D341Med (cell line): ENCODE measurements at places on chromosomes 7 and 10.
A peak's percentile ranks its signal among the peaks of the same experiment; 100 is the strongest.

- no peak for DNase-seq
These were observed 26.1 kb downstream of the NOM1 start for GRCh38 chr7:156975620-156976019.

- DNase-seq, result no peak
These were observed 43.6 kb upstream of the DPYSL4 start for GRCh38 chr10:132143162-132143561.

GRCh38 chr10:88840104-88840503 lies 11.5 kb downstream of the ANKRD22 start:
- DNase-seq, result no peak

DNA sequence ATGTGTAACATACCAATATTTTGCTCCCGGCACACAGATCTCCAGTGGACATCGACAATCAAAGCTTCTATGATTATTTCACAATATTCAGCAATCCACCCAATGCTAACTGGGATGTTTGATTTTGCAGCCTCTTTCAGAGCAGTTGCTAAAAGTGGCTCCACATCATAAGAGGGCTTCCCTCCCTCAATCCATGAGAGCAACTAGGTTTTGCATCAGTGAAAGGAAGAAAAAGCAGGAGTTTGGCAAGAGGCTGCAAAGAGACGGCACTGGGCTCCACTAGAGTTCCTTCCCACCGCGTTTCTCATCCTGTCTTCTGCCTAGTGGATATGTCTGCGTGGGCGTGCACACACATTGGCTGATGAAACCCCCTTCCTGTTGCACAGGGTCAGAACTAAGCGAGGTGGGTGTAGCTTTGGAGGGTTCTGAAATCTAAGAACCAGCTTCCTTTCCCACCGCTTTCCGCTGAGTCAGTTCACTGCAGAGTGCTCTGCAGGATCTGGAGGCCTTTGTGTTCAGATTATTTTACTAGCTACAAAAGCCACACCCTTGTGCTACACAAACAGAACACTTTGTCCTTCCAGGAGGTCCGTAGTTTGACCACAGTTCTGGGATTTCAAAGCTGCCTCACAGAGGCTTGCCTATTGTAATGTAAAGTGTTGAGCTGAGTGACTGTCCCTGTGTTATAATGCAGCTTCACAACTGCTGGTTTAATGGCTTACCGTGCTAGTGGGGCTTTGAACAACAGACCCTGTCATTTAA lies 28.1 kb downstream of the ARL4A start:
- DNase-seq, result no peak

DNA sequence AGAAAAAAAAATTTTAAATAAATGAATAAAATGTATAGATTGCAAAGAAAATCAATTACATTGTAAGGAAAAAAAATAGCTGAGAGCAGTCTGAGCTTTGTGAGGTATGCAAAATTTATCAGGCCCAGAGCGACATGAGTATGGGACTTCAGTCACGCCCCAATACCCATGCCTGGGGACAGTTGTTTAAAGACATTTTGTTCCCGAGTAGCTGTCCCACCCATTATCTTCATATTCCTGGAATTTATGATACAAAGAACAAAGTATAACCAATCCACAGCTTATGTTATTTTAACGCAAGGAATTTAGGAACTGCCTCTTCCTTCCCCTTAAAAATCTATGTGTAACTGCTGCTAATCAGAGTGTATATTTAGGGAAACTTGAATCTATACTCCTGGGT lies 1.6 kb upstream of the PON2 start:
- DNase-seq, result no peak

GRCh38 chr10:121375172-121375571 lies 223.1 kb downstream of the FGFR2 start:
- no peak for DNase-seq

DNA sequence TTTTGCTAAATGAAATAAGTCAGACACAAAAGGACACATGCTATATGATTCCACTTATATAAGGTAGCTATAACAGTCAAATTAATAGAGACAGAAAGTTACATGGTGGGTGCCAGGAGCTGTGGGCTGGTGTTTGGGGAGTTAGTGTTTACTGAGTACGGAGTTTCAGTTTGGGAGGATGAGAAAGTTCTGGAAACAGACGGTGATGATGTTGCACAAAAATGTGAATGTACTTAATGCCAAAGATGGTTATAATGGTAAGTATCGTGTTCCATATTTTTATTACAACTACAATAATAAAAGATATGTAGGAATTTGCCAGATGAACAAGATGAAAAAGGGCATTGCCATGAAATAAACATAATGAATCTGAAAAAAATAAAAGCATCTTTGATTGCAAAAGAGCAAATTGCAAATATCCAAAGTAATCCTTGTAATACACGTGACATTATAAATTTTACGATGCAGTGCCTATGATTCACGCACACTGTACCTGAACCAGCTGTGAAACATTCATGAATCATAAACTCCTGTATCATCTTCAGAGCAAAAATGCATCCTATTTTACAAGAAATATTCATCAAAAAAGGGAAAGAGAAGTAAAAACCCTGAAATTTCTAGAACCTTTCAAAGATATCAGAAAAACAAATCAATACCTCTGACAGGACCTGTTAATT lies 676.7 kb downstream of the PCDH15 start:
- DNase-seq, result no peak

- no peak for DNase-seq
These were observed 887.6 kb downstream of the NRG3 start for GRCh38 chr10:82762641-82763040.

DNA sequence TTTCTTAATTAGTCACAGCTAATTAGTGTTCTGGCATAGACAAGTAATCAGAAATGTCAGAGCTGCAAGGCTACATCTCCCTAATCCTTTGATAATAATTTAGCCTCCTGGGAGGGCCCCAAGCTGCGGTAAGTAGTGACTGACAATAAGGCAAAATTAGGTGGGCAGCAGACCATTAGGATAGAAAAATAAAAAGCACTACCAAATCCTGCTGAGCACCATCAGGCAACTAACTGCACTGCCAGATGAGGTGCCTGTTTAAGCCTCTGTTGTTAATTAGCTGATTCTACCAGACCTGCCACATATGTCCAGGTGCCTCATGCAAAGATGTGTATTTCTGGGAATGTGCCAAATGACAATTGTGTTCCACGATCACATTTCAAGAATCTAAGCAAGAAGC lies 32.5 kb upstream of the FEZF1 start:
- peak; percentile 59 for DNase-seq

DNA sequence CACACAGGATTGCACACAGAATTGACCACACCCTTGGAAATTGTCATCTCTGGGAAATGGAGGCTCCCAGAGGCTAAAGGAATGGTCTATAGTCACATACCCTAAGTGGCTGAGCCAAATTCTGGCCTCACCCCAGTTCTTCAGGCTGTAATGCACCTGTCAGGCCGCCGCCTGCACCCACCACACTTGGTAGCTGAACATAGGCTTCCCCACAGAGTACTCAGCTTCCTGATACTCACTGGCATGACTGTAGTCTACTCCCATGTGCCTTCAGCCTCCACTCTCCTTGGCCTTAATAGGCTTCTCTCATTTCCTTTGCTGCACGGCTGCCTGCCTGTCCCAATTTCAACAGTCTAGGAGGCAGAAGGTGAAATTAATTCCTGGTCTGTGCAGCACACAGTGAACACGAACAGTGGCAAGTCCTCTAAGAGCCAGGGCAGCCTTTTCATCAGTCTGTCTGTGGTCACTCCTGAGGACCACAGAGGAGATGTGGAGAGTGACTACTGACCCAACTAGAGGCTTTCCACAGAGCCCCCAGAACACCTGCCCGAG lies 42.5 kb downstream of the NUDCD3 start:
- no peak for DNase-seq

- peak; percentile 73 for DNase-seq
These were observed 130.8 kb downstream of the SORBS1 start for GRCh38 chr10:95430231-95430951.

DNA sequence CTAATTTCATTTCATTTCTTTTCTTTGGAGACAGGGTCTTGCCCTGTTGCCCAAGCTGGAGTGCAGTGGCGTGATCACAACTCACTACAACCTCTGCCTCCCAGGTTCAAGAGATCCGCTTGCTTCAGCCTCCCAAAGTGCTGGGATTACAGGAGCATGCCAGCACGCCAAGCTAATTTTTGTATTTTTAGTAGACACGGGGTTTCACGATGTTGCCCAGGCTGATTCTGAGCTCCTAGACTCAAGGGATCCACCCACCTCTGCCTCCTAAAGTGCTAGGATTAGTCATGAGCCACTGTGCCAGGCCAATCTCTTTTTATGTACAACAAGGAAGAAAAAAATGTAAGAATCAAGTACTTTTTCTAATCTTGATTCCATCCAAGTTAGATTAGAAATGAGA lies 10.7 kb upstream of the KMT2E start:
- DNase-seq, result no peak

DNA sequence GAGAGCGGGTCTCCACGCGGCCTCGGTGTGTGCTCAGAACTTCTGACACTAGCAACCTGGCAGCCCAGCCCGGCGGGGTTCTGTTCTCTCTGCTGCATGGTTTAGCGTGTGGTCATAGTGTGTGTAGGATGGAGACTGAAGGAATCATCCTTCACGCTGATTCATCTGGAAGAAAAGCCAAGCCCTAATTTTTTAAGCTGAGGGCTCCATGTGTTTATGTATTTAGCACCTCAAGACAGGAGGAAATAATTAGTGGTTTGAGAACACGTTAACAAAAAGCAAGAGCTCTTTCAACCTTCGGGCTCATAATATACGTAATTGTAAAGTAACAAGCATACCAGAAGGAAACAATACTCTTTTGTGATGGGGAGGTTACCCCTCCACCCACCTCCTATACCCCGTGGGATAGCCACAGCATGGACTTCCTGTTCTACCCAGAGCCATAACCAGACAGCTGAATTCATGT lies 504.6 kb upstream of the MKI67 start:
- no peak for DNase-seq

DNA sequence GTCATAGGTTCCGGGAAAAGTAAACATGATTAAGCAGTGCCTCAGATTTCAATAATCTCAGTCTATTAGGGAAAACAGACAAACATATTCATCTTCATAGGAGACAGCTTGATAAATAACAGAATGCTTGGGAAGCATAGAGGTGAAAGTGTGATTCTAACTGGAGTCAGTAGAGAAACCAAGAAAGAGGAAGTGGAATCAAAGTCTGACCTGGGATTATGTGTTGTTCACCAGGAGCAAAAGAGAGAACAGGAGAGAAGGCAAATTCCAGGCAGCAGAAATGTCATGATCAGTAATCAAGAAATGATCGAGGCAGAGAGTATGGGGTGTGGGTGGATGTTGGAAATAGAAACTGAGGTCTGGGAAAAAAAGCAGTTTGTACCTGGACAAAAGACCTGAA lies 43.7 kb downstream of the DGKB start:
- no peak for DNase-seq
